Daoy (cell line): ENCODE measurements at places on chromosomes 6 and 20. TPM values are rescaled to one million over a fixed set of nuclear protein-coding genes. Genes with fewer than 3 reads are reported as not detected.

DNA sequence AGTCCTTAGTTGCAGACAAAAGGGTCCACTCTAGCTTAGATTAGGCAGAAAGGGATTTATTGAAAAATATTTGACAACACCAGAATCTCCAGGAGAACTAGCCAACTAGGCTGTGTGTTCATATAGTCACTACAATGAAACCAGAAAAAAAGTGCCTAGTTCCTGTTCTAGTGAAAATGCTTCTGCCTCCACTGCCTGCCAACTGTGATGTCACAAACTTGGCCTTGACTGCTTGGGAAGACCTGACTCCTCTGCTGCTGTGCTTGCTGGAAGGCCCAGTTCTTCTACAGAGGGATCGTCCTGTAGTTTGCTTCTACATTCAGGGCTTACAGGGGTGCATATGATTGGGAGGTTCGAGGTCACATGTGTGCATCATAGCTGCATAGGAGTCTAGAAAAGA lies 40.3 kb upstream of the XRN2 start:
- no peak for DNase-seq

The CTAGE9 gene
- total RNA-seq: not detected in 2 replicates

- no peak for DNase-seq
These were observed 48.3 kb downstream of the TXLNB start for GRCh38 chr6:139243536-139243935.

The SLC4A11 gene
- total RNA-seq: 0.34 and 0.57 TPM in 2 replicates

DNA sequence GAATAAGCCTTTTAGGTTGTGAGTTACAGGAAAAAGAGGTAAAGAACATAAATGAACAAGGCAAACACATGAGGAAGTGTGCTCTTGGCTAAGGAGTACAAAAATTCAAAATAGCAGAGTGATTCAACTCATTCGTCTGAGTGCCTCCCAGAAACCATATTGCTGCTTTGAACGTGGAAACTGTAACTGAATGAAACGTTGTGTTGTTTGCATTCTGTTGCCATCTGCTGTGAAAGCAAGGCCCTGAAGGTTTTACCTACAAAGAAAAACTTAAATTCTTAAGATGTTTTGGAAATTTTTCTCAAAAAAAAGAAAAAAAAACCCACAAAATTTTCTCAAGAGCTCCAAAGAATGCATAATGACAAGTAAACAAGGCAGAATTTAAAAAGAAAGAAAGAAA lies 375.4 kb upstream of the HS3ST5 start:
- no peak for DNase-seq
